ENCODE measurements at places on chromosomes 12 and 14. TPM values are rescaled to one million over a fixed set of nuclear protein-coding genes. Genes with fewer than 3 reads are reported as not detected.

AKAP3 gene
- 3.0 TPM for total RNA-seq

RTN1 gene
- total RNA-seq = not detected

- no peak for DNase-seq
Measured at GRCh38 chr12:52125476-52125900, 46.0 kb downstream of the SMIM41 start.

DNA sequence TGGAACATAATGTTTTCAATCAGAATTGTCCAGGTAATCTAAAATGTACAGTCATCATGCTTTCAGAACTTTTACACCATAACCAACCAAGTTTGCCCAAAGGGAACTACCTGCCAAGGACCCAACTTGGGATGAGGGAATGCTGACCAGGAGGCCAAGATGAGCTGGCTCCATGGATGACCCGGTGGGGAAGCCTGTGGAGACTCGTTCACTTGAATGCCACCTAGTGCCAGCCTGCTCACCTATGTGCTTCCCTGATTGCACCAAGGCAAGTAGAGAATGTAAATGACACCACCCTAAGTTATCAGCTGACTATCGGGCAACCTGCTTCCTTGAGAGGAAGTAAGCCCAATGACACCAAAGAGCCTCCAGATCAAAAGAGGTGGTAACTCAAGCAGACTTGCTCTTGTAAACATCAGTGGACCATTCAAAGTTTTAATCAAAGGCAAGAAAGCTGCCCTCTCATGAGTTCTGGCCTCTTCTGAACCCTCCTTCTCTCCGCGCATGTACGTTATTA, 137.3 kb downstream of the TTC7B start:
- no peak for DNase-seq

DNA sequence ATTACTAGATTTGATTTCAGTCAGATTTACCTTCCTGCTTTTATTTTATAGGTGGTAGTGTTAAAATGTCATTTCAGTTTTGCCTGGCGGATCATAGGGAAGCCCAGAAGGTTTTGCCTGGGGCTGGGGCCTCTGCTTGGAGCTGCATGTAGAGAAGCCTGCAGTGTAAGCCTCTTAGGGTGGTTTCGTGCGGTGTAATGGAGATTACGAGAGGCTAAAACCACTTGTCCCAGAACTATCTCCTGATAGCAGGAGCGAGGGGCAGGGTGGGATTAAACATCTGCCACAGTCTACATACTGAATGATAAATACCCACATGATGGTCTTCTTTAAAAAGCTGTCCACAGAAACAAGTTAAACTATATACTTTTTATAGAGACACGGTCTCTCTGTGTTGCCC, 35.0 kb upstream of the DICER1 start:
- no peak for DNase-seq

DNA sequence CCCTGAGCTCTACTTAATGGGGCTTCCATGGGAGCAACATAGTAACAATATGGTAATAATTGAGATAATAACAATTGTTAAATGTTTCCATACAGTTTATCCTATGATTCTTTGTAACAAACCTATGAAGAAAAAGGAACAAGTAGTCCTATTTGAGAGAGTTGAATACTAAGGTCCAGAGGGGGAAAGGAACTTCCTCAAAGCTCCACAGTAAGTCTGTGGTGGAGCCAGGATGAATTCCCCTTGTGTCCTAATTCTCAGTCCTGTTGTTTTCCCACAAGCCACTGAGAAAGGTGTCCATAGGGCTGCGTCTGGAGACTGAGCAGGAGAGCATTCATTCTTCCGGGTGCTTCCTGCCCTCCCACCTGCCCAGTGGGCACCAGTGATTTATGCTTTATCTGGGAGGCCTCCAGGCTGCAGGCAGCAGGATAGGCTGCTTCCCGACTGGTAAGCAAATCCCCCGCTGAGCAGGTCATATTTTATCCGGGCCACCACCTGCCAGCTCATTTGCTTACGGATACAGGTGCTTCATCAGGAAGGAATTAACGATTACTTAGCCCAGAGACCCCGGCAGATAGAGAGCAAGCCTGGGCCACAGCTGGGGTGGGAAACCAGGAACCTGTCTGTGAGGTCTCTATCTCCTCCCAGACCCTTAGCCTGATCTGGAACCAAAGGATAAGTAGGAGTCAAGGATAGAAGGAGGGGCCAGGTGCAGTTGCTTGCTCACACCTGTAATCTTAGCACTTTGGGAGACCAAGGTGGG, 33.9 kb upstream of the FAM222A start:
- no peak for DNase-seq

Measured in PC-9 (cell line).